ENCODE measurements at places on chromosomes 3 and 15. TPM values are rescaled to one million over a fixed set of nuclear protein-coding genes. Genes with fewer than 3 reads are reported as not detected.

GRCh38 chr15:33150431-33150941, 44.0 kb downstream of the FMN1 start:
- H3K36me3 ChIP-seq = no peaks in the 10 kb centered on the region
- H3K27me3 ChIP-seq = no peaks in the 10 kb centered on the region
- no peaks in the 10 kb centered on the region for H3K4me1 ChIP-seq
- no peak overlapping the region for H3K27ac ChIP-seq

- peaks cover 15% of the 10 kb centered on the region for H3K4me1 ChIP-seq
- H3K36me3 ChIP-seq = no peaks in the 10 kb centered on the region
- no peaks in the 10 kb centered on the region for H3K27me3 ChIP-seq
- DNase-seq = no peak
Measured at GRCh38 chr15:99439524-99439835, 126.3 kb upstream of the MEF2A start.

DNA sequence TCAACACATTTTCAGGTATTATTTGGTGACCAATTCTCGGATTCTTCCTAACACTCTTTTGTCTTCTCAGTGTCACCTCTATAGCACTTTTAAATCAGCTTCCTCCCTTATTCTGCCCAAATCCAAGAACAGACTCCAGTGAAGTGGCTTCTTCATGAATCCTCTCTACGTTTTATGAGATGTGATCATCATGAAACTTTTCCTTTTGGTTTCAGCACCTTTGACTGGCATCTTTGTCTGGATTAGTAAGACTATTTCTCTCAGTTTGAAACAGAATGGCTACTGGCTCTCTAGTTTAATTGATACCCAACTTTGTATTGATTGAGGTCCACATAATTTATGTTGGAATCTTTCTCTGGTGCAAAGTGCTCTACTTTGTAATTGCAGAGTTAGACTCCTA, 45.6 kb downstream of the CMC1 start:
- H3K27ac ChIP-seq = no peak overlapping the region
- H3K4me3 ChIP-seq = no peak overlapping the region
- H3K4me1 ChIP-seq = no peaks in the 10 kb centered on the region
- H3K36me3 ChIP-seq = no peaks in the 10 kb centered on the region
- H3K27me3 ChIP-seq = no peaks in the 10 kb centered on the region

GRCh38 chr3:179088306-179088705, 16.7 kb upstream of the ZMAT3 start:
- no peak overlapping the region for H3K4me3 ChIP-seq
- H3K27me3 ChIP-seq = no peaks in the 10 kb centered on the region
- DNase-seq = no peak
- H3K36me3 ChIP-seq = no peaks in the 10 kb centered on the region
- no peaks in the 10 kb centered on the region for H3K4me1 ChIP-seq

DNA sequence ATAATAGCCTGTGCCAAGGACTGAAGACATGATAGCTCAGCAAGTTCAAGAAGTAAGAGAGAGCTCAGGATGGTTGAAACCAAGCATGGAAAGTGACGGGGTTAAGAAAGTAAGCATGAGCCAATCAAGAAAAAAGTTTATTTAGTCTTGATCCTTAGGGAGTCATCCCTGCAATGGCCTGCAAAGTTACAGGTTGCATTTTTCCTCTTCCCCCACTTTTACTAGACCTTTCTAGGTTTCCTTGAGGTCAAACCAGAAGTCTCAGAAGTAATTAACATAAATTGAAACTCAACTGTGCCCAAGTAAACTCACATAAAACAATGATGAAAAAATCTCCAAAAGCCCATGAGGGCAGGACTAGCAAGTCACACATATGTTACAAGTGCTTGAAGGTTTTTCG, 250.9 kb downstream of the MAGI1 start:
- no peaks in the 10 kb centered on the region for H3K36me3 ChIP-seq
- no peak for DNase-seq
- H3K4me3 ChIP-seq = no peak overlapping the region
- H3K4me1 ChIP-seq = no peaks in the 10 kb centered on the region

ZDHHC19 gene
- not detected for total RNA-seq

PPP1R14D gene
- not detected for total RNA-seq

Data from fibroblast of lung (primary cell).